ENCODE measurements at places on chromosomes 3 and 15.

- no peak for DNase-seq
Measured at GRCh38 chr15:94323076-94323475, 91.7 kb downstream of the MCTP2 start.

DNA sequence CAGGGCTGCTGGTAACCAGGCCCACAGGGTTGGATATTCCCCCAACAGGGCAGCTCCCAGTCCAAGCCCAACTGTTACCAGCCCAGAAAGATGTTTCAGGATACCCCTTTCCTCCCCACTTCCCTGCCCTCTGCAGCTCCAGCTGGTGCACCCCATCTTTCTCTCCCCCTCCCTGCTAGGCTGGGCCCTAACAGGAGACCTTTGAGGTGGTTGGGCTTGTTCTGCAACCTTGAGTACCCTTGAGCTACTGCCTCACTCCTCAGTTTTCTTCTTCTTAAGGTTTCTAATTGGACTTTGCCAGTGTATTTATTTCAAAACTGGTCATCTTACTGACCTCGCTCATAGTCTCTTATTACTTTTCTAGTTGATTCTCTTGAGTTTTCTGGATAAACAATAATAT, 16.9 kb upstream of the INSYN1 start:
- no peak for DNase-seq

DNA sequence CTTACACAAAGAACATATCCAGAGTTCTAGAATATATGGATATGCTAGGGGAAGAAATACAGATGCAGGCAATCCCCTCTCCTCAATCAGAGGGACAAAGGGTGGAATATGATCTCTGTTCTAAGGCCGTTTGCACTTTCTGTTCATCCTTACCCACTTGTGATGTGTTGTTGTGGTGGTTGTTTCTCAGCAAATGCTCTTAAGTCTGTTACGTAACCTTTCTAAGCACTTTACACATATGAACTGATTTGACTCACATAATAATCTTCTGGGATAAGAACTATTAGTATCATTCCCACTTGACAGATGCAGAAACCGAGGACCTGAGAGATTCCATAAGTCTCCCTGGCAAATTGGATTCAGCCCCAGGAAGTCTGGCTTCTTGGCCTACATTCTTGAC, 40.5 kb downstream of the NGRN start:
- DNase-seq = no peak

- no peak for DNase-seq
Measured at GRCh38 chr3:71156062-71156665, 427.4 kb downstream of the FOXP1 start.

GRCh38 chr15:100108846-100109245, 232.9 kb downstream of the ADAMTS17 start:
- DNase-seq = no peak

GRCh38 chr15:25931851-25932250, 68.7 kb upstream of the ATP10A start:
- DNase-seq = no peak

- DNase-seq = no peak
Measured at GRCh38 chr15:48388910-48389309, 57.7 kb downstream of the DUT start.

DNA sequence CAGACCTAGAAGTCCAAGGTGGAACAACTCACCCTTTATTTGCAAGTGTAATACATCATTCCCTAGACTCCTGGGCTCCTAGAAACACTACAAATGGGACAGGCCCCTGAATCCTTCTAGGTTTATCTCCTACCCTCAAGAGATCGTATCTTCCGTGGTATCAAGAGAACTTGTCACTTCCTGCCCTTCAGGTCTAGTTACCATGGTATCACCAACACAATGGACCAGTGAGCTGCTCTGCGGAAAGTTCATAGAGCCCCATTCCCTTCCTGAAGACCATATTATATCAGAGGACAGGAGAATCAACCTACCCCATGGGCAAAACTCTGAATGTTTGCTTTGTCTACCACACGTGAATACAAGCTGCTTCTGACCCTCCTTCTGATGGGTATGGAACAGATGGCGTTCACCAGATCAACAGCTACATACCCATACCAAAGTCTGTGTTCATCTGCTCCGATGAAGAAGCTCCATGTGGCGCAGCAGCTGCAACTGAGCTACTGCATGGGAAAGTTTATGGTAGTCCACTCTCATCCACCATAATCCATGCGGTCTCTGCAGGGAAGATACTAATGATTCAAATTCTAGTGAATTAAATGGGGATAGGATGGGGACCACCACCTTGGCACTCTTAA, 84.6 kb upstream of the KLF13 start:
- no peak for DNase-seq

- DNase-seq = no peak
Measured at GRCh38 chr3:7204848-7205156, 343.9 kb downstream of the GRM7 start.

DNA sequence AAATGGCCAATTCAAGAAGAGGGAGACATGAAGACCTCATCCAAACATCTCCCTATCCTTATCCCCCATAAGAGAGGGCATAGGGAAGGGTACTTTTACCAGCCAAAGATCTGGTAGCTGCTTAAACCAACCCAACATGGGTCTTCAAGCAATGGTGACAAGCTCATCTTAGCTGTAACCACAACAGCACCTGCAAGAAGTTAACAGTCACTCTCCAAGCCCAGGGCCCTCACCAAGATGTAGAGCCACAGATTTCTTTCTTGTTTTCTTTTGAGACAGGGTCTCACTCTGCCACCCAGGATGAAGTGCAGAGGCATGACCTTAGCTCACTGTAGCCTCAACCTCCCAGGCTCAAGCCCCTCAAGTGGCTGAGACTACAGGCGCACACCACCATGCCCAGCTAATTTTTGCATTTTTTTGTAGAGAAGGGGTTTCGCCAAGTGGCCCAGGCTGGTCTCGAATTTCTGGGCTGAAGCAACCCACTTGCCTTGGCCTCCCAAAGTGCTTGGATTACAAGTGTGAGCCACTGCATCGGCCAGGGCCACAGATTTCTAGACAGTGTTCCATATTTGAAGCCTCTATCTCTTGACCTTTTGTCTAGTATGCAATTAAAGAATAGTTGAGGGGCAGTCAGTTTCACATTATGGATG, 57.1 kb downstream of the DHX30 start:
- DNase-seq = no peak

DNA sequence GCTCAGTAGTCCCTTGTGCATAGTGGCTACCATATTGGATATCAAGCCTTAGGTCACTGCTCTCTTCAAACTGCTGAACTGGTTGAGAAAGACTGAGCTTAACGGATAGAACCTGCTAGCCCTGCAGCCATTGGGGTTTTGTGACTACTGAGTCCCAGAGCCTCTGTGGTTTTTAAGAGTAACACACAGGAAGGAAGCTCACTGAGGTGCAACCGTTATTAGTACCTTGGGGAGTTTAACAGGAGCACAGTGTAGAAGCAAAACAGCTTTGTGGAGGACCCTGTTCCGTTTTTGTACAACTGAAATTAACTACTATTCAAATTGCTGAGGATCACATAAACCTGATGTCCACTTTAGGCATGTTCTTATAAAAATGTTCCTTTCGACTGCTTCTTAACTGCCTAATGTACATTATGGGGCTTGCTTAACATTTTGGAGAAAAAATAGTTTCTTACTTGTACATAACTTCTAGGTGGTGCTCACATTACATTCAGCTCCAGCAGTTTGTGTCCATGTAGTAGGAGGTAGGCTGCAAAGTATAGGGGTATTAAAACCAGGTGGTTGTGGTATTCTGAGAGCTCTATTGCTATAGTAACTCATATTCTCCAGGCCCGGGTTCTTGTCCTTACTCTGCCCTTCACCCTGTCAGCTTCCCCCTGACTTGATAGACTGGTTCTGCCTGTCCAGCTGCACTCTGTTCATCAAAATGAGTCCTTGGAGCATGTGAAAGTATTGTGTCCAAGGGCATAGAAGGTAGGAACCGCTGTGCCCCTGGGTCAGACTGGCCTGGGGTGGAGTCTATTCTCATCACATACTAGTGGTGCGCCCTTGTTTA, 17.3 kb downstream of the PXK start:
- DNase-seq = no peak

- DNase-seq = no peak
Measured at GRCh38 chr3:184460276-184460675, 80.4 kb downstream of the CHRD start.

- DNase-seq = no peak
Measured at GRCh38 chr3:131470377-131470776, 32.4 kb downstream of the MRPL3 start.

DNA sequence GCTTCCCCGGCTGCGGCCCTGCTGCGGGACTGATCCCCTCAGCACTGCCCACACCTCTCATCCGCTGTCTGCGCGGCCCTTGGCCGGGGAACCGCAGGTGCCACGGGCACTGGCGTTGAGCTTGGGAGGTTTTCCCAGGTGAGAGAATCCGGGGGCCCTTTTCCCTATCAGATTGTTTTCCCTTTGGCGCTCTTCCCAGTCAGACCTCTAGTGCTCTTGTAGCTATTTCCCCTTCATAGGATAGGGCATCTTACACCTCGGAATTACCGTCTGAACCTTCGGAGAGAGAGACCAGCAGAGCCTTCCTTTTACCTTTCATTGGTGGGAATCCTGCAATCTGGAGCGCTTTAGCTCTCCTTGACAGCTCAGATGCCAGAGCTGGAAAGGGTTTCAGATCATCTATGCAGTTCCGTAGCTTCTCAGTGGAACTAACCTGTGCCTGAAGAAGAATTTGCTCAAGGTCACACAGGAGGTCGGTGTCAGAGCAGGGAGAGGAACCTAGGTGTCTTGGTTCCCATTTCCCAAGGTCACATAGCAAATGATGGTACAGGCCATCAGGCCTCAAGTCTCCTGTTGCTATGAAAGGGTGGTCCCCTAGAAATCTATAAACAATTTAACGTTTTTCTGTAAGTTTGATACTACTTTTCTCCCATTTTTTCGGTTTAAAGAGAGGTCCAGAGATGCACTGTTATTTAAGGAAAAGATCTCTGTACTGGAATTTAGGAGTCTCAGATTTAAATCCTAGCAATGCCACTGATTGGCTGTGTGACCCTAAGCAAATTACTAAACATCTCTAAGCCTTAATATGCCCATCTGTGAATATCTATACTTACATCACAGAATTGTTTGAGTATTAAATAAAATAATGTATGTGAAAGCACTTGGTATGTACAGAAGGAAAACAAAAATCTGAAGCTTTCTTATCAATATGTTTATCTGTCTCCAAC, 916 bp downstream of the IDH3A start:
- DNase-seq = no peak

DNA sequence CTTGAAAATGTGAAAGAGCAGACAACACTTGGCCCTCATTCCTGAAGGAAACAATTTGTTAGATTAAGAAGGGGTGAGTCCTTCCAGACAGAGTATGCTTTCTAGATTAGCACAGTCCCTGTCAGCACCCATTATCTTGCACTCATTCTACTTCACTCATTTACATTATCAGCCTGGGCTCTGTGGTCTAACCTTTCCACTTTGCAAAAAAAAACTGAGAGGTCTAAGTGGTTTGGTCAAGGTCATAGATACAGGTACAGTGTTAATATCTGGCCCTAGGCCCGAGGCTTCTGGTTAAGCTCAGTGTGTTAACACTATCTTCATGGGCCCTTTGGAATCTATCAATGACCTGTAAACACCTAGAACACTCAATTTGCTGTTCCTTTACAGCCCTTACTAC, 123.4 kb upstream of the LRRN1 start:
- DNase-seq = no peak

DNA sequence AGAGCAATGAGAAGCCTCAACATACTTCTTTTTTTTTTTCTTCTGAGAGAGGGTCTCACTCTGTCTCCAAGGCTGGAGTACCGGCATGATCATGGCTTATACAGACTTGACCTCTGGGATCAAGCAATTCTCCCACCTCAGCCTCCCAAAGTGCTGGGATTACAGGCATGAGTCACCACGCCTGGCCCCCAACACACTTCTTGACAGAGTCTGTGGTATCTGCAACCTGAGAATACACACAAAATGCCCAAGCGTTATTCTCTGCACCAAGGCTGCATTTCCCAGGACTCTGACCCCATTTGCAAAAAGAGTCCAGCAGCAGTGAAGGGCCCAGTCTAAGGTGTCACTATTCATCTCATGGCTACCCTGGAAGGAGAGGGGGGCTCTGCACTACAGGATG, 42.7 kb upstream of the BLM start:
- DNase-seq = no peak

GRCh38 chr3:54137311-54137710, 15.0 kb downstream of the CACNA2D3 start:
- no peak for DNase-seq

DNA sequence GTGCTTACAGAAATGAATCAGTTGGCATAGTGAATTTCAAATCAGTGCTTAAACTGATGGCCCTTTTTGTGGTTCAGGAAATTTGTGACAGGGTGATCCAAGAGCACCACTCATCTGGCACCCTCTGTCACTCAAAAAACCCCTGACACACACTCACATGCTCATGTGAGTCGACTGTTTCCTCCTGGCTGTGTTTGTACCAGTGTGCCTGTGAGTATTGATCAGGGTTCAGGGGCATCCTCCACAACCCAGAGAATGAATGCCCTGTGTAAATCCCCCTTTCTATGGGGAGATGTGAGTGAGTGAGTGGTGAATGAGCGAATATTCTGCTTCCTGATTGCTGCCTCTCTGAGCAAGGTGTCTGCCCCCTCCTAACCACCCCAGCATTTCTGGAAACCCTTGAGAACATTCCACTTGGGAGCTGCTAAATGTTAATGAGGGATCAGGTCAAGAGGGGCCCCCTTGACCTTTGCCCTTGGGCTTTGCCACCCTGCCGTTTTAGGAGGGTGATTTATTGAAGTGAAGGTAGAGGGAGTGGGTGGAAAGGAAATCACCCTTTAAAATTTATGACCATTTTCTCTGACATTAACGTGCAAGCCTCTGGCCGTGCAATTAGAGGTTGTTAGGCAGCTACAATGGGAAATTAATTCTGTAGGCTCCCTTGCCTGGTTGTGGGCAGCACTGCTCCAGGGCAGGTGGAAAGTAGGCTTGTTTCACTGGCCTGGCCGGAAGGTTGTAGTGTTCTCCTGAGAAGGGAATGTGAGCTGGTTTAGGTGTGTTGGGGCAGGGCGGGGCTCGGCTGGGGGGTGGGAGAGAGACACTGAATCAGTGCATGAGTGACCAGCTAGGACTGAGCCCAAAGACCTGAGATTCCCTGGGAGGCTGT, 87.2 kb downstream of the SLCO3A1 start:
- DNase-seq = no peak

DNA sequence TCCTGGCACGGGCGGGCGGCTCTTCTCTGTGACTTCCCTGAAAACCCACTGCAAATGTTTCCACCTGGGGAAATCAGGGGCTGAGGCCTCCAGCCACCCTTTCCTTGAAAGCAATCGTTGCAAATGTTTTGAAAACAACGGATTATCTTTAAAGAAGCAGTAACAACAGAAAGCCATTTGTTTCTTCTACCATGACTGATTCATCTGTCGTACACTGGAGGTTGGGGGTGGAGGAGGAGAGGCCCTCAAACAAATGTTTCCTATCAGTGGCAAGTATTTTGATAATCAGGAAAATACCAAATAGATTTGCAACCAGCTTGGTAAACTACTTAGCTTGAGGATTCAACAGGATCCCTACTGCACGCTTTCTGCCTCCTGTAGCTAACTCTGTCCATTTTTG, 114.9 kb downstream of the PDZRN3 start:
- DNase-seq = no peak

DNA sequence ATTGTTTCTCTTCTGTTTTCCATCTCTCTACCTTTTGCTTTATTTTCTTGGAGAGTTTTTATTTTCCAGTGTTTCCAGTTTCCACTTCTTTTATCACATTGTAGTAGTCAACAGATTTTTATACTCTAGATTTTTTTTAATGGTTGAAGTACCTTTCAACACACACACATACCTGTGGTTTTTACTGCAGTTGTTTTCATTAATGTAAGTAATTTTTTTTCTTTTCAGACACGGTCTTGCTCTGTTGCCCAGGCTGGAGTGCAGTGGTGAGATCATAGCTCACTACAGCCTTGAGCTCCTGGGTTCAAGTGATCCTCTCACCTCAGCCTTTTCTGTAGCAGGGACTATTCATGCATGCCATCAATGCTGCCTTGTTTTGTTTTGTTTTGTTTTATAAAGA, 472.5 kb upstream of the SGO1 start:
- no peak for DNase-seq
